ENCODE measurements at places on chromosomes 2 and 18.

DNA sequence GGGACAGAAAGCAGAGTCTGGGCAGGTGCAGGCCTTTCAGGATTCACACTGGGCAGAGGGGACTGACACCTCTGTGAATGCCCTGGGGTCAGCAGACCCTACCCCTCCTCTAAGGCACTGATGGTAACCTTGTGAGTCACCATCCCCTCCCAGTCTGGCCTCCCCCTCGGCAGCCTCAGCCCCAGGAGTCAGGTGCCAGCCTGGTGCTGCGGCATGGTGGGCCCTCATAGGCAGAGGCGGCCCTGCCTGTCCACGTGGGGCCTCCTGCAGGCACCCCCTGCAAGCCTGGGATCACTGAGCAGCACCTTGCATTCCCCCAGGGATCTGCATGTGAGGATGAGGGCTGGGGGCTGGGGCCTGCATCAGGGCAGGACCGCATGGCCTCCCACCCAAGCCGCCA is 4.8 kb upstream of the GPR17 start:
- no peak for DNase-seq

DNA sequence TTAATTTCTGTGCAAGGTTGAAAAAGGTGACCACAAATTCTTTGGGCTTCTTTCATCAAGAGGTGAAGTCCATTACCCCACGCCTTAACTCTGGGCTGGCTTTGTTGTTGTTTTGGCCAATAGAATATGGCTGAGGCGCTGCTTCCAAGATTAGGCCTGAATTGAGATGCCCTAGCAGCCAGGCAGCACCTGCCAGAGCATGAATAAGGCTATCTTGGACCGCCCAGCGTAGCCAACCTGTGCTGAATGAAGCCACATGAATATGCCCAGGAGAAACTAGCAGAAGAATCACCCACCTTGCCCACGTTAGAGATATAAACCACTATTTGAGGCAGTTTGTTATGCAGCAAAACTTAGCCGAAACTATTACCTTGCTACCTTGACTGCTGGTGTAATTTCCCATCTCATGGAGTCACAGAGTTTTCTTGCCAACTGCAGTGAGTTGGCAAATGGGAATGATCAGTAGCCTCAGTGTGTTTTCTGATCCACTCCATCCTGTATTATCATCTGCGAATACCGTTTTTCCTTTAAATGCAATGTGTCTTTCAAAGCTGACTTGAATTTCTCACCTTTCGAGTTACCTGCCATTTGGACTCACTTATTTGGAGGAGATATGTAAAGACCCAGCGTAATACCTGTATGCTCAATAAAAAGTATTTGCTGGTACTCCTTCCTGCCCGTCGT is 679 bp downstream of the TSGA10 start:
- no peak for DNase-seq

GRCh38 chr2:113756355-113757137 is at the start of gene SLC35F5:
TSS of gene SLC35F5 (minus strand) at chr2:113756642. CDS start at chr2:113756409, 233 bp downstream.
- DNase-seq = peak; percentile 95

DNA sequence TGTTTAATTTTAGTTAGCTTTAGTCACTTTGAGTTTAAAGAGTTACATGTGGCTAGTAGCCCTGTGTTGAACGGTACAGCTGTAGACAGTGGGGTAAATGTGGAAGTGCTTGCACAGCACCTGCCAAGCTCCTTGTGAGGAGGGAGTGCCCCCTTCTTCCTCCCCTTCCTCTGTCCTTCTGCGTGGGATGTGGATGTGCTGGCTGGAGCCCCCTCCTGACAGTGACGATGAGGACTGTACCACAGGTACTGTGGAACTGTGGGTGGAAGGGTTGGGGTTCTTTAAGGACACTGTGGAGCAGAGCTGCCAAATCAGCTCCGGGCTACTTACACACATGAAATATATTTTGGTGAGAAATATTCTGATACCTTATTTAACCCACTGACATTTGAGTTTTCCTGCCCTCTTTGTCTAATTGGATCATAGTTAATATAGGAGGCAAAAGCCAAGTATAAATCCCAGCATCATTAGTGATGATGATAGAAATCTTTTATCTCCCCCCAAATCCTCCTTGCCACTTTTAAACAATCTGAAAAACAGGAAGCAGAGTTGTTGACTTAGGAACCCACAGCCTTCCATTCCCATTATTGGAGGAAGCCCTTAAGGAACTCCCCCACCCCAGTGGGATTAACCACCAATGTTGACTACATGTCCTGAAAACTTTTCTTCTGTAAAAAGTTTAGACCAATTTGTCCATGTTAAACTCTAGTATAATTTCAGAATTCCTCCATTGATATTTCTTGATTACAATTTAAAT is 181.3 kb downstream of the PTPRM start:
- no peak for DNase-seq

GRCh38 chr2:61178603-61179545 is 16.9 kb downstream of the C2orf74 start:
- no peak for DNase-seq

DNA sequence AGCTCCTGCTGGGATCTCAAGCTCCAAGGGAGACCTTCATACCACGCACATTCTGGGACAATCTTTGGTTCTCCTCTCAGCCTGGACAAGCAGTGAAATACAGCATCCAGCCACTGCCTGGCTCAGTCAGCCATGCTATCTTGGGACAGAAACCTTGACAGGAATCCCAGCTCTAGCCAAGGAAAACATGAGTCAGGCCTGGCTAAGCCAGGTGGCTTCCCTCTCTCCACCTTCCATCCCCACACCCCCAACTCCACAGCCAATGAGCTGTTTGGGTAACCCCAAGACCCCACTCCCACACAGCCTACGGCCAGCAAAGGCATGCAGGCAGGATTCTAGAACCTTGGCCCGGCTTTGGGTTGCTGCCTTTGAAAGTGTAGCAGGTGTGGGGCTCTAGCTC is 64.9 kb downstream of the MCFD2 start:
- DNase-seq = no peak

DNA sequence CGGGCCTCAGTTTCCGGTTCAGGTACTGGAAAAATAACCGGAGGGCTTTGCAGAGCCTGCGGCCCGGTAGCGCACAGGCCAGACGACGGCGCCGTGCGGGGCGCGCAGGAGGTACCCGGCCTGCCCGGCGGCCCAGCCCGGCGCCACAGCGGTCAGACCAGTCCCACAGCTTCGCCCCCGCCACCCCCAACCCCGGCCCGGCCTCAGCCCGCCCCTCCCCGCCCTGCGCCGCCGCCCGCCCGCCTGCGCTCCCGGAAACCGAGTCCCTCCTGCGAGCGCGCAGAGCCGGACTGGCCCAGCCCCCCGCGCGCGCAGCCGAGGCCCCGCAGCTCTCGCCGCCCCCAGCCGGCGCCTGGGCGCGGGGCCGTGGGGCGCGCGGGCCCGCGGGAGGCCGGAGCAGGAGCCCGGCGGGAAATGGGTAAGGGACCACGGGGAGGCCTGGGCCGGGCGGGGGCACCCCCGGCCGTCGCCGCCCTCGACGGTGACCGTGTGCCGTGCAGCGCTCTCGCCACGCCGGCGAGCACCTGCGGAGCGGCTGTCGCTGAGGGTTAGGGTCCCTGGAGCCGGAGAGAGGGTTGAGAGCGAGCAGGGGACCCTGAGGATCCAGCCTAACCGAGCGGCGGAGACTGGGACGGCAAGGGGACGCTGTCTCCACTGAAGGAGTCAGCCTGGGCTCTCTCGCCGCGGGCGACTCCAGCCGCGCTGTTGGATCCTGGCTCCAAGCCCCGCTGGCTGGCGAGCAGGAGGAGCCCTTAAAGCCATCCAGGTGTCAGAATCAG is 16.5 kb upstream of the PSD4 start:
- DNase-seq = no peak

DNA sequence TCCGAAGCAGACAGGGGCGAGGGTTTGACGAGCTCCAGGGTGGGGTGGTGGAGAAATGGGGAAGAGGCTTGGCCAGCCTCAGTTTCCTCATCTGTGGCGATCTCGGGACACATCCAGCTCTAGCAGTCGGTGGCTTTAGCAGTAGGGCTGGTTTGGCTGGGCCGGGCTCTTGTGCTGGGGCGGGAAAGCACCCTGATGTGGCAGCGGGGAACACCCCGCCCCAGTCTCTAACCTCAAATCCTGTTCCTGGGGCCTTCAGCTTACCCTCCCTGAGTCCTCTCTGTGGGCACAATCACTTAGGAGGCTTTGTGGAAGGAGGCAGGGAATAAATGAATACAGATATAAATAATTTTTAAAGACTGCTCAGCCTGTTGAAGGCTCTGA is 26.5 kb upstream of the MCFD2 start:
- DNase-seq = peak; percentile 65

GRCh38 chr2:118568700-118569099 is 278.7 kb downstream of the EN1 start:
- DNase-seq = no peak

GRCh38 chr18:9673296-9674251 is 34.5 kb upstream of the RAB31 start:
- DNase-seq = no peak

DNA sequence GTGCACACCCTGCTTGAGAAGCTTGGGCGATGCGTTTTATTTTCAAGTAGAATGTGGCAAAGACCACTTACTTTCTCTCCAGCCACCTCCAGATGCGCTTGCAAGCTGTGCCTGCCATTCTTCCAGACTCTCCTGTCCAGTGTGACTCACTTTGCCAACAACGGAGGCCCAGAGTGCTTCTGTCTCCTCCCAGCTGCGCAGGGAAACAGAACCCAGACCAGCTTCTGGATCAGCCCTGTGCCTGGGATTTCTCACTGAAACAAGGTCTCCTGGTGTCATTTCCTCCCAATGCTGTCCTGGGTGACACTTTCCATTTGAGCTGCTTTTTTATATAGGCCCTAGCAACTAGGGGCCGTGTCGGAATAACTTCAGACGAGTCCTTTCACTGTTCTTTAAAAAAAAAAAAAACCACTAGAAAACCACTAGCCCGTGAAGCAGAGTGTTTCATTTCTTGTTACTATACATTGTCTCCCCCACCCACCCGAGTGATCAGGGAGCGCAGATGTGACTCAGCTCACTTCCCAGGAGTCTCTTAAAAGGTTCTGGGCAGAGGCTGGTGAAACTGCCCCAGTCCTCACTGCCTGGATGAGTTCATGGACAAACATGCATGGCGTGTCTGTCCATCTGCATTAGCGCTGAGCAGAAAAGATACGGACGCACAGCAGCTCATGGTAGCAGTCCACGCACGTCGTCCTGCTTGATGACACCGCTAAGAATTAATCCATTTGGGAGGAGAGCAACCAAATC is 25.3 kb upstream of the RPL31 start:
- no peak for DNase-seq

Data from activated CD4-positive, alpha-beta T cell treated with anti-CD3 and anti-CD28 coated beads, Interleukin-2, amount 50 U/mL, for 24 hours (primary cell).